AG09319 (cell line): ENCODE measurements at places on chromosomes 3 and 15.

DNA sequence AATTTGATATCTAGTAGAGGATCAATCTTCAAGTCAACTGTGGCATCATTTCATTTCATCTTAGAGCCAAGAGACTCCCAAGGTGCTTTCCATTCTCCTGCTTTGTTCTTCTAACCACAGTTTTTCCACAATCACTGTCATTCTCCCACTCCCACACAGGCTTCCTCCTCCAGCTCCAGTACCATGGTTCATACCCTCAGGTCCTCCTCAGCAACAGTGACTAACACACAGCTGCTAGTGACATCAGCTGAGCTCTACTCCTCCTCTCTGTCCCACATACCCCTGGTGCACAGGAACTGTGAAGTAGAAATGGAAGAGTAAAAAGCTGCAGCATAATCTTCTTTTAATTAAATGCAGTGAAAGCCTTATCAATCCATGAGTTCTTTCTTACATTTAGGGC is 200.2 kb upstream of the DPH6 start:
- DNase-seq: no peak

- no peak for DNase-seq
These were observed 14.4 kb downstream of the ALDH1L1 start for GRCh38 chr3:126166009-126166408.

DNA sequence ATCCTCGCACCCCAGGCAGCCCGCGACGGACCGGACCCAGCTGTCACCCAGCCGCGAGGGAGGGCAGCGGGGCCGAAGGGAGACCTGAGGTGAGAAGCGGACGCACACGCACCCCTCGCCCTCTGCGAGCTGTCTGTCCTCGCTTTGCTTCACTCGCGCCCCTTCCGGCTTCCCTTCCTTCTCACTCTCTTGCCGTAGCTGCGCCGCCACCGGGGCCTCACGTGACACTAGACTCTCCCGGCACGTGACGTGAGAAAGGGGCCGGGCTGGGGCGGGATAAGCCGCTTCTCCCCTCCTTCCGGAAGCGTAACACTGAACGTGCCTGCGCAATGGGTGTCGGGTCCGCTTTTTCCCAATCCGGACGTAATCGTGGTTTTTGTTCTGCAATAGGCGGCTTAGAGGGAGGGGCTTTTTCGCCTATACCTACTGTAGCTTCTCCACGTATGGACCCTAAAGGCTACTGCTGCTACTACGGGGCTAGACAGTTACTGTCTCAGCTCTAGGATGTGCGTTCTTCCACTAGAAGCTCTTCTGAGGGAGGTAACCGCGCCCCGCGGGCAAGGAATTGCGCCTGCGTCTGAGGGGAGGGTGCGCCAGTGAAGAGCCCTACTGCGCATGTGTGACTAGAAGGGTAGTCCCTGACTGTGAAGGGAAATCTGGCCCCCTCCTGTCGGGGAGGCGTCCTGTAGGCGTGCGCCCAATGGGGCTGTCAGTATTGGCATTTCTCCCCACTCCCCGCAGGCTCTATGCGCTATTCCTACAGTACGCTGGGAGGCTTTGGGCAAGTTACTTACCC is at the start of the genes ATG3 and SLC35A5:
TSS of gene ATG3 (minus strand) at position 229 of the 796 bp plus-strand sequence. CDS start 434 bp downstream, outside the sequence.
TSS of gene SLC35A5 (plus strand) at position 312 of the 796 bp plus-strand sequence. CDS start 1,359 bp downstream, outside the sequence.
- DNase-seq: peak; percentile 97

- no peak for DNase-seq
These were observed 52.2 kb downstream of the PLXNA1 start for GRCh38 chr3:127034990-127035652.

DNA sequence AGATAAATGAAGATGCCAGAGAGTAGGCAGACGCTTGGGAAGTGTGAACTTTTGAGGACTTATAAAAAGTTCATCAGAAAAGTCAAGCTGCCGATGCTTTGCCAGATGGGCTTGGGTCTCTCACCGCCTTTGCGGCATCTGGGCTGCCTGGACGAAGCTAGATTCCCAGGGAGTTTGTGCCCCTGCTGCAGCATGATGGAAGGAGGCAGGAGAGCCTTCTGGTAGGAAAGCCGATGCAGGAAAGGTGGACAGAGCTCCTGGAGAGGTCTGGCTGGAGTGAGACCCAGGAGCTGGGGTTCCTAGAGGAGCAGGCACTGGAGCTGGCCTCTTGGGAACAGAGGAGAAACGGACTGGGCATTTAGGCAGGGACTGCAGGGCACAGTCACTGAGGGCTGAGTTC is 51.9 kb upstream of the ATP2B2 start:
- no peak for DNase-seq

DNA sequence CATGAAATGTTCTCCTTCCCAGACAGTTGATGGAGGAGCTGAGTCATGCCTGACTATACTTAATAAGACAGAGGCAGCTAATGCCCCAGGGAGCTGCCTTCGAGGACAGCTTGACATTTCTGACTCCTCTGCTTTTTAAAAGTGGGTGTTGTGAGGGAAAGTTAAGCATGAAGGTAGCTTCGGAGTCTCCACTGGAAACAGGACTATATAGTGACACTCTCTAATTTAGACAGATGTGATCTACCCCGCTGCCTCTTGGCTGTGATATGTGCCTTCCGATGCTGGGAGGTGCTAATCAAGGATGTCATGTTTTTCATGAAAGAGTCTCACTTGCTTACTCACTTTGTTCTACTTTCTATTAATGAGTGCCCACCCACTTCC is 72.7 kb downstream of the IL1RAP start:
- no peak for DNase-seq

DNA sequence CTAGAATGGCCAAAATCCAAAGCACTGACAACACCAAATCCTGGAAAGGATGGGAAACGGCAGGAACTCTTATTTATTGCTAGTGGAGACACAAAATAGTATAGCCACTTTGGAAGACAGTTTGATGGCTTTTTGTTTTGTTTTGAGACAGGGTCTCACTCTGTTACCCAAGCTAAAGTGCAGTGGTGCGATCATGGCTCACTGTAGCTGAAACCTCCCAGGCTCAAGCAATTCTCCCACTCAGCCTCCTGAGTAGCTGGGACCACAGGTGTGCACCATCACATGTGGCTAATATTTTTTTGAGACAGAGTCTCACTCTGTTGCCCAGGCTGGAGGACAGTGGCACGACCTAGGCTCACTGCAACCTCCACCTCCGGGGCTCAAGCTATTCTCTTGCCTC is 27.3 kb upstream of the GPR160 start:
- no peak for DNase-seq

- no peak for DNase-seq
These were observed 587.0 kb upstream of the GRM7 start for GRCh38 chr3:6273878-6274277.

DNA sequence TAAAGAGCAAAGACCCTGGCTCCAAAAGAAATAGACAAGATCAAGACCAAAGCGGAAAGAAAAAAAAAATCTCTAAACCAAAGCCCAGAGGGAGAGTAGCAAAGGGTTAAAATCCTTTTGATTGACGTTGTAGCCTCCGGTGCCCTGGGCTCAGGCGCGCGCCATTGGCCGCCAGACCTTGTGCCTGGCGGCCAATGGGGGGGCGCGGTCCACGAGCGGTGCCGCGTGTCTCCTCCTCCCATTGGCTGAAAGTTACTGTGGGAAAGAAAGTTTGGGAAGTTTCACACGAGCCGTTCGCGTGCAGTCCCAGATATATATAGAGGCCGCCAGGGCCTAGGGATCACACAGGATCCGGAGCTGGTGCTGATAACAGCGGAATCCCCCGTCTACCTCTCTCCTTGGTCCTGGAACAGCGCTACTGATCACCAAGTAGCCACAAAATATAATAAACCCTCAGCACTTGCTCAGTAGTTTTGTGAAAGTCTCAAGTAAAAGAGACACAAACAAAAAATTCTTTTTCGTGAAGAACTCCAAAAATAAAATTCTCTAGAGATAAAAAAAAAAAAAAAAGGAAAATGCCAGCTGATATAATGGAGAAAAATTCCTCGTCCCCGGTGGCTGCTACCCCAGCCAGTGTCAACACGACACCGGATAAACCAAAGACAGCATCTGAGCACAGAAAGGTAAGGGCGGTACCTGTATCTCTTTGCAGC is at the start of gene HES1:
TSS of gene HES1 (plus strand) at position 343 of the 713 bp plus-strand sequence. CDS start at position 576, 233 bp downstream.
- DNase-seq: peak; percentile 94

DNA sequence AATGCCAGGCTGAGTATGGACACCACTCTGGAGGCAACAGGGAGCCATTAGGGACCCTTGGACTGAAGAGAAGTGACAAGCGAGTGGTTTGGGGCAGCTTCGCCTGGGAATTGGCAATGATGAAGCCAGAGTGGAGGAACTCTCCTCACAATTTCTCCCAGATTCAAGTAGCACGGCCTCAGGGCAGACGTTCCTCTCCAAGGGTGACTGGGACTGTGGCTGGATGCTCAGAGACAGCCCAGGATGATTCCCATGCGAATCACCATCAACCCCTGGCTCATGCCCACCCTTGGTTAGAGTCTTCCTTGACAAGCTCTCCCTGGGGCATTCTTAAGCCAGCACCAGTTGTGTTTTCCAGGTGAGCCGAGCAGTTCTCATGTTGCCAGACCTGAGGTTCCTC is 16.3 kb upstream of the DOCK3 start:
- DNase-seq: no peak

- DNase-seq: no peak
These were observed 74.9 kb upstream of the ZBED2 start for GRCh38 chr3:111669926-111670630.

- DNase-seq: no peak
These were observed 14.8 kb downstream of the CHCHD6 start for GRCh38 chr3:126718561-126719445.
